ENCODE measurements at places on chromosomes 3 and 15.

DNA sequence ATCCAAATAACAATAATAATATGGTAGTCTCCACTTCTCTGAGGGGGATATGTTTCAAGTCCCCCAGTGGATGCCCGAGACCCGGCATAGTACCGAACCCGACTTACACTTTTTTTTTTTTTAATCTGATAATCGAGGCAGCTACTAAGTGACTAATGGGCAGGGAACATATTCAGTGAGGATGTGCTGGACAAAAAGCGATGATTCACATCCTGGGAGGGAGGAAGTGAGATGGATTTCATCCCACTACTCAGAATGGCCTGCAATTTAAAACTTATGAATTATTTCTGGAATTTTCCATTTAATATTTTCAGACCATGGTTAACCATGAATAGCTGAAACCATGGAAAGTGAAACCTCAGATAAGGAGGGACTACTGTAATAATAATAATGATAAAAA, 49.5 kb upstream of the SELENOK start:
- no peak for DNase-seq

DNA sequence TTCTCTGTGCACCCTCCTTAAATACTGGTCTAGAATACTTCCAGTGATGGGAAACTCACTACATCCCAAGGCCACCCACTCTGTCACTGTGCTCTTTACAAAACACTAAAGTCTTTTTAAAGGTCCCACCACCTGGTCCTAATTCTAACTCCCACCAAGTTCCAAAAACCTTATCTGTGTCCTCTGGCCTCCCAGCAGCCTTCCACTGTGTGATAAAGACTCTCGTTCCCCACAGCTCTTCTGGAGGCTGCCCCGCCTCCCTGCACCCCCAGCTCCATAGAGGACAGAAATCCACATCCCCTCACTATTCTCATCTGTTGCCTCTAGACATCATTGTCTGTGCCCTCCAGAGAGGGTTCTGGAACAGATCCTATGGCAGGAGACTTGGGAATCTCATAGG, 276.4 kb downstream of the FAM43A start:
- DNase-seq = no peak

- DNase-seq = no peak
Observed at GRCh38 chr3:53078656-53079055, 32.8 kb upstream of the SFMBT1 start.

DNA sequence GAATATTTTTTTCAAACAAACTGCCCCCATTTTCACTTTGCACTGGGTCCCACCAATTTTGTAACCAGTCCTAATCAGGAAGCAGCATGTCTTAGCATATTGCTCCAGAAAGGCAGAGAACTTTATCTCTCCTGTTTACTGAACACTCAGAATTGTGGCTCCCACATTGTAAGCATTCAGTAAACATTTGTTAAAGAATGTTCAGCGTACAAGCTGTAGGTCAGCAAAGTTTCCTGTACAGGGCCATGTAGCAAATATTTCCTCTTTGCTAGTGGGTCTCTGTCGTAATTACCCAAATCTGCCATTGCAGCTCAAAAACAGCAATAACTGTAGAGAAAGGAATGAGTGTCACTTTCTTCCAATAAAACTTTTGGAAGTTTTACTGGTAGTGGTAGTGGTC, 393.3 kb downstream of the GRM7 start:
- DNase-seq = no peak

DNA sequence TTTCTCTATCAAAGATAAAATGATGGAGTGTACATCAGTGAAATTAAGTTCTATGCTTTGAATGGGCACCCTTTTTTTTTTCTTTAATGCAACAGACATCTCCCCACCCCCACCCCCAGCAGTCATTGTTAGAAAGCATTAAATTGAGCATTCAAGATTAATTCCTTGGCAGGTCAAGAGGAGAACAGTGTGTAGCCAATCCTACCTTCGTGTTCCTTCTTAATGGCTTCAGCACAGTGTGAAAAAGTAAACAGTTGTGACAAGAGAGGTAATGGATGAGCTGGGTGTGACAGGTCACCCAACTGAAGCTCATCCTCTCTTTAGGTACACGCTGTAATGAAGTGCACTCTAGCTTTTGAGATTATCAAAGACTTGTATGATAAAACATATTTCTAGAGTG, 198.5 kb upstream of the RARB start:
- DNase-seq = no peak

DNA sequence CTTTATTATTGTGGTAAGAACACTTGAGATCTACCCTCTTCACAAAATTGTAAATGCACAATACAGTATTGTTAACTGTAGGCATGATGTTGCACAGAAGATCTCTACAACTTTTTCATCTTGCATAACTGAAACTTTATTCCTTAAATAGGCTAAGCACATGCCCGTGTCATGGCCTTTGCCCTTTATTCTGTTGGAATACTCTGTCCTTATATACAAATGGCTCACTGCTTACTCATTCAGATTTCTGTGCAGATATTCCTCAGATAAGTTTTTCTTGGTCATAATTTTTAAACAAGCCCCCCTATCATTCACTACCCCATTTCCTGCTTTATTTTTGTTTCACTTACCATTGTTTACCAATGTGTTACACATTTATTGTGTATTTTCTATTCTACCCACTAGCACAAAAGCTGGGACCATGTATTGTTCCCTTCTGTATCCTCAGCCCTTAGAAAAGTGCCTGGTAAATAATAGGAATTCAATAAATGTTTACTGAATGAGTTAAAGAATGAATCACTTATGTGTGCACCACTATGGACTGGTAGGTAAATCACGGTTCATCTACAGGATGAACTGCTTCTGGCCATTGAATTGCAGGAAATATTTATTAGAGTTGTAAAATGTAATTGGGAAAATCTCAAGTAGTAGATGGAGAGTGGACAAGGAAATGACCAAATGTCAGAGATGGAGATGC, 151.0 kb downstream of the CPNE4 start:
- no peak for DNase-seq

- no peak for DNase-seq
Observed at GRCh38 chr3:94159062-94159828, 96.4 kb downstream of the NSUN3 start.

DNA sequence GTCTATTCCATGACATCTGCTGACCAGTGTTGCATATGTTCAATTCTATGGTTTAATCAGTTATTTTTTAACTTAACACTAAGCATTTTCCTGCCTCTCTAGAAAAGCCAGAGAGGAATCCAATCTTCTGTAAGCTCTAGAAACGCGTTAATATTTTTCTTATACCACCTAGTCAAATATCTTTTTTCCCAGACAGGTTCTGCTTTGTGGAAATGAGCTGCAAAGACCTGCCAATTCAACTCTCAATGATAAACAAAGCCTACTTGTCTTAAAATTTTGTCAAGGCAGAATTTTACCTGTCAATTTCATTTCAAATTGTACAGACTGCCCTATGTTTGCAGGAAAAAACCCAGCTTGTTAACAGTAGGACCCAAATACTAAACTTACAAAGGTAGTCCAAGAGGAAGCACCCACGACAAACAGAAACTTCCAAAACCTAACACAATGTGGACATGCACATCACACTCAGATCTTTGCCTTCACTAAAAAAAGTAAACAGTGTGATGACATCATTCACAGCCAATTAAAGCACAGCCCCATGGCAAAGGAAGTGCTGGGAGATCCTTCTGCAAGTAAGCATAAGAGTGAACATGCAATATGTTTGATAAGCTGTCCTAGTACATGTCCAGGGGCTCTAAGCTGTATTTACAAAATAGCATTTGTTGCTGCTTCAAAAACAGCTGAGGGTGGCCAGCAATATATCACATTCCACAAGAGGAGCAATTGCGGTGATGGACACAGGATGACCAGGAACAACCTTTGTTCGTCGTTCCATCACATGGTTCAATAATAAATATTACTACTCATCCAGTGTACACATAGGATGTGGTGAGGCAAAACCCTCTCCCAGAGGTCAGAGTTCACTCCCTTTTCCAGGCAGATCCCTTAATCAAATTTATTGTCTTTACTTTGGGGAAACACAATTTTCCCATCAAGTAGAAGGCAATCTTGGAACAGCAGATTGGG, 139.4 kb upstream of the TSC22D2 start:
- no peak for DNase-seq

GRCh38 chr3:122430371-122430770, 14.5 kb upstream of the WDR5B start:
- no peak for DNase-seq

GRCh38 chr3:42906070-42906847, at the start of gene ZNF662:
Gene ZNF662 (plus strand): TSS chr3:42906142. CDS start chr3:42908115, 1,973 bp downstream.
- no peak for DNase-seq

DNA sequence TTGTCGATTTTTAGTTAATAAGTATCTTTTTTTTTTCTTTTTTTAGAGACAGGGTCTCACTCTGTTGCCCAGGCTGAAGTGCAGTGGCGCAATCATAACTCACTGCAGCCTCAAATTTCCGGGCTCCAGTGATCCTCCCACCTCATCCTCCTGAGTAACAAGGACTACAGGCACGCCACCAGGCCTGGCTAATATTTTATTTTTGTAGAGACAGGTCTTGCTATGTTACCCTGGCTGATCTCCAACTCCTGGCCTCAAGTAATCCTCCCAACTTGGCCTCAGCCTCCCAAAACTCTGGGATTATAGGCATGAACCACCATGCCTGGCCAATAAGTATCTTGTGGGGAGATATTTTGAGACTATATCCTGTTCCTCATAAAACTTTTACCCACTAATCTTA, 29.4 kb upstream of the ARID3B start:
- DNase-seq = no peak

DNA sequence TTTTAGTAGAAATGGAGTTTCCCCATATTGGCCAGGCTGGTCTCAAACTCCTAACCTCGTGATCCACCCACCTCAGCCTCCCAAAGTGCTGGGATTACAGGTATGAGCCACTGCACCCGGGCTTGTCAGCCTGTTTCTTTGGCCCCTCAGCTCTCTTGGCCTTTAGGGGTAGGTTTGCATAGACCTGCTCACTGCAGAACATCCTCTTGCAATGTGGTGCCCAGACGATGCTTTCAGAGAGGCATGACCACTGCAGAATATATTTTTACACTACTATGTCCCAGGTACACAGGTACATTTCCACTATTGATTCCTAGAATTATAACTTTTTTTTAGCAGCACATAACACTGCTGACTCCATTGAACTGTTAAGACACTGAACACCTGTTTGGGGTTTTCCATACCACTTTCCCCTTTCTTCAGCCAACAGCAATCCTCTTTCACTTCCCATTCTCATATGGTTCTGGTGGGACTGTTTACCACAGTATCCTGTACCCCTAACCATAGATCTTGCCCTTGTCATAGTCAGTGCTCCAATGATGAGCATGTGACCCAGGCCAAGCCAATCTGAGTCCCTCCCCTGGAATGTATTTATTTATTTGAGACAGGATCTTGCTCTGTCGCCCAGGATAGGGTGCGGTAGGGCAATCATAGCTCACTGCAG, 21.1 kb downstream of the CCDC32 start:
- no peak for DNase-seq

DNA sequence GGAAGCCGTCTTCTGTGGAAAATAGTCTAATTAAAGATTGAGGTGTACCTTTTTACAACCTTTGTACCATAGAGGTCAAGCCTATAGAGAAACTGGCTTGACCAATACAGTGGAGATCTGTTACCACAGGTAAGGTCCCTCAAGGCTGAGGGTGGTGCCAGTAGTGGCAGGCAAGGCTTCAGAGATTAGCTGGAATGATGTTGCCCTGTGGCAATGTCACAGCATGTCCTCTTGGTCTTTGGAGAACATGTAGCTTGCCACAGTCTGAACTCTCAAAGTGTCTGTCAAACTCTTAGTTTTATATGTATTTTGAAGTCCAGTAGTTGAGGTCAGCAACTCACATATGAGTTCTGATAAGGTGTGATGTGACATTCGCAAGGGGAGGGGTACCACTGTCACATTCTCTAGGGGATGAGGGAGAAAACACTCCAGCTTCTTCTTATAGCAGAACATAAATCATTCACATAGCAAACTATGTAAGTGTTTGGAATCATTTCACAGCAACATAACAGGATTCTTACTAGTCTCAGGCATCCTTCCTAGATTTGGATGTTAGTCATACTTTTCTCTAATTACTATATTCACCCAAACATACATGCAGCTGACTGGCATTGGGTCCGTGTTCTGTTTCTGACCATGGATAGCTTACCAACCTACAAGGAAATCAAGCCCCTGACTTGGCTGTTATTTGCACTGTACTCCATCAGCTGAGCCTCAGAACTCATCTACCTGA, 173.6 kb downstream of the UBE2E2 start:
- DNase-seq = no peak

GRCh38 chr3:48548126-48548525, 8.5 kb downstream of the PFKFB4 start:
- no peak for DNase-seq

DNA sequence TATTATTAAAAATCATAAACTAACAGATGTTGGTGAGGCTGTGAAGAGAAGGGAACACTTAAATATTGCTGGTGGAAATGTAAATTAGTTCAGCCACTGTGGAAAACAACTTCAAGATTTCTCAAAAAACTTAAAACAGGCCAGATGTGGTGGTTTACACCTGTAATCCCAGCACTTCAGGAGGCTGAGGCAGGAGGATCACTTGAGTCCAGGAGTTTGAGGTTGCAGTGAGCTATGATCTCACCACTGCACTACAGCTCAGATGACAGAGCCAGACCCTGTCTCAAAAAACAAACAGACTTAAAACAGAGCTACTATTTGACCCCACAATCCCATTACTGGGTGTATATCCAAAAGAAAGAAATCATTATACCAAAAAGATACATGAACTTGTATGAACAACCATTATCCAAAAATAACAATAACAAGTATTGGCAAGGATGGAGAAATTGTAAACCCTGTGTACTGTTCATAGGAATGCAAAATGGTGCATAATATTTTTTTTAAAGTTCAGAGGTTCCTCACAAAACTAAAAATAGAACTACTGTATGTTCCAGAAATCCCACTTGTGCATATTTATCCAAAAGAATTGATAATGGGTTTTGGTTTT, 25.5 kb downstream of the ZNF148 start:
- DNase-seq = no peak

- DNase-seq = no peak
Observed at GRCh38 chr3:161852744-161853143, 356.1 kb downstream of the OTOL1 start.

DNA sequence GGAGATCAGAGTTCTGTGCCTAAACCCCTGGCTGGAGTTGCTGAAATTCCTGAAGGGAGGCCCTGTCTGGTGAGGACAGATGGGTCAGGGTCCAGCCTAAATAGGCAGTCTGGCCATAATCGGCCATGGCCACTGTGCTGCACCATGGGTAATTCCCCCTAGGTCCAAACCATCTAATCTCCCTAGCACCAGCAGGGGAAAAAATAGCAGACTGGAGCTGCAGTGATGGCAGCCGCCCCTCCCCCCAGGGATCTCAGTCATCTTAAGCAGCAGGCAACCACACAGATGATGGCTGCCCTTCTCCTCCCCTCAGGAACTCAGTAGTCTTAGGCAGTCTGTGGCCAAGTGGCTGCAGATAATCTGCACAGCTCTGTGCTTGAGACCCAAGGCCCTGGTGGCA, 68.4 kb upstream of the CD96 start:
- DNase-seq = no peak

Data from activated T-cell treated with anti-CD3 and anti-CD28 coated beads for 4 hours (primary cell).